ENCODE measurements at places on chromosomes 11 and 22. TPM values are rescaled to one million over a fixed set of nuclear protein-coding genes. Genes with fewer than 3 reads are reported as not detected.

Gene ENTHD1
- not detected for total RNA-seq

GRCh38 chr11:119347940-119348605, 1.6 kb upstream of the MFRP start:
- DNase-seq = peak; percentile 43
- no peak overlapping the region for H3K27ac ChIP-seq
- no peak overlapping the region for H3K4me3 ChIP-seq
- peaks cover 33% of the 10 kb centered on the region for H3K27me3 ChIP-seq
- no peaks in the 10 kb centered on the region for H3K36me3 ChIP-seq
- no peaks in the 10 kb centered on the region for H3K4me1 ChIP-seq

DNA sequence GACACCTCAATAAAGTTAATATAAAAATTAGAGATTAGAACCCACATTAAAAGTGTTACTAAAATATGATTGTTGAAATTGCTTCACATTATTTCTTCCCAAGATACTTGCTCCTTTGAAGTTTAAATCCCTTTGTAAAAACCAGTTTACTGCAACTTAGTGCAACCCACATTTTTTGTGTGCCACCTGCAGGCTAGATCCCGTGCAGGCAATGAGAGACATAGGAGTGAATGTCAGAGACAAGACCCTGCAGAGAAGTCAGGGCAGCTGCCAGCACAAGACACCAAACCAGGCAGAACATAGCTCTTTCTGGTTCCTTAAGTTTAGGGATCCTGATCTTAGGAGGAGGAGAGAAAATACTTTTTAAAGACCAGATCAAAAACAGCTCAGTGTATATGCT, 142.8 kb upstream of the MTNR1B start:
- DNase-seq = no peak
- no peak overlapping the region for H3K4me3 ChIP-seq
- H3K36me3 ChIP-seq = no peaks in the 10 kb centered on the region
- H3K27ac ChIP-seq = no peak overlapping the region
- peaks cover 20% of the 10 kb centered on the region for H3K4me1 ChIP-seq
- no peaks in the 10 kb centered on the region for H3K27me3 ChIP-seq

DNA sequence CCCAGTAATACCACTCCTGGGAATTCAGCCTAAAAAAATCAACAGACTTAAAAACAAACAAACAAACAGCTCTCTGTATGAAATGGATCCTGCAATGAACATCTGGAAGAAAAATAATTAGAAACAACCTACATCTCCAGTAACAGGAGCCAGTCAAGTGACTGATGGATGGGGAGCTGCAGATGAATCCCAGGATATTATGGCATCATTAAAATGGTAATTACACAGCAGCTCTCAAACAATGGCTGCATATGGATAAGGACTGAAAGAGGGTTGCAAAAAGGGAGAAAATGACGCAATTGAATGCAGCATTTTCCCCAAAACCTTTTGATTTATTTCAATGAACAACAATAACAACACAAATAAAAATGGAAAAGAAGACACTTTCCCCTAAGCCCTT, 4.1 kb downstream of the NPTXR start:
- H3K4me3 ChIP-seq = no peak overlapping the region
- H3K27me3 ChIP-seq = peaks cover 50% of the 10 kb centered on the region
- no peak for DNase-seq
- no peaks in the 10 kb centered on the region for H3K36me3 ChIP-seq
- H3K27ac ChIP-seq = no peak overlapping the region
- H3K4me1 ChIP-seq = no peaks in the 10 kb centered on the region

GRCh38 chr11:84671325-84671999, 955.7 kb downstream of the DLG2 start:
- no peak overlapping the region for H3K4me3 ChIP-seq
- no peak for DNase-seq
- no peak overlapping the region for H3K27ac ChIP-seq
- no peaks in the 10 kb centered on the region for H3K4me1 ChIP-seq

DNA sequence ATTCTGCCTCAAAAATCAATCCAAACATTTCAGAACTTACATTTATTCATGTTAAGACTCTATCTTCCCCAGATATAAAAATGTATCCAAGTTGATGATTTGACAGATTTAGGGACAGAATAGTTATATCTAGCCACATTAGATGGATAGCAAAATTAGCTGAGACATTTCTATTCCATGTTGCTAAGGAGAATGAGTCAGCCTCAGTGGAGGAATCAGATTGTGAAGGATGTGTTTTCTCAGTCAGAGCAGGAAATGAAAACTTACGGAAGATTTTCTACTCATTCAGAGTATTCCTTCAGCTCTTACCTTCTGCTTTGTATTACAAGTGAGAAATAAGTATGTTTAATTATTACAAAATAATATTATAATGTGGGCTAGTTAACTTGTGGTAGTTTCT, 556.3 kb upstream of the ANO3 start:
- H3K36me3 ChIP-seq = no peaks in the 10 kb centered on the region
- no peaks in the 10 kb centered on the region for H3K4me1 ChIP-seq
- no peak overlapping the region for H3K27ac ChIP-seq
- H3K4me3 ChIP-seq = no peak overlapping the region
- no peak for DNase-seq
- no peaks in the 10 kb centered on the region for H3K27me3 ChIP-seq

Measured in endodermal cell (in vitro differentiated cells).